ENCODE measurements at places on chromosomes 13 and 19.

GRCh38 chr19:45599286-45599685, 2.7 kb downstream of the GPR4 start:
- no peak for DNase-seq

DNA sequence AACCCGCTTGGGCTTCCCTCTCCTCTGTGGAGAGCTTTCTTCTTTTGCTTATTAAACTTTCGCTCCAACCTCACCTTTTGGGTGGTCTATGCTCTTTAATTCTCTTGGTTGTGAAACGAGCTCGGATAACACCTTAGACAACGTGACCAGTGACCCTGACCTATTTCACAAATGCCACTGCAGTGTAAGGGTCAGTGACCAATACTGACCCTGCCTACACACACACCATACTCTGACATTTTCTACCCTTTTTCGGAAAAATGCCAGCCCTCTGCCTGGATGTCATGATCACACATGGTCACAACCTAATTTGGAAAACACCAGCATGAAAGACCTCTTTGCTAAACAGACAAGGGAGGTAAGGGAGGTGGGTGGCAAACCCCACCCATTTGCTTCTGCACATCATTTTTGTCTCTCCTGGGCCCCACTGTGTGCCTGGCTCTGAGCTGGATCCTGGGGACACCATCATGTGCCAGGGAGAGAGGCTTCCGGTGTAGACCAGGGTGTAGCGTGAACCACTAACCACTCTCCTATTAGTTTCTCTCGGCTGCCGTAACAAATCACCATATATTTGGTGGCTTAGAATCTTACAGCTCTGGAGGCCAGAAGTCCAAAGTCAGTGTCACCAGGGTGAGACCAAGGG, 9.9 kb downstream of the ETFB start:
- DNase-seq: no peak

DNA sequence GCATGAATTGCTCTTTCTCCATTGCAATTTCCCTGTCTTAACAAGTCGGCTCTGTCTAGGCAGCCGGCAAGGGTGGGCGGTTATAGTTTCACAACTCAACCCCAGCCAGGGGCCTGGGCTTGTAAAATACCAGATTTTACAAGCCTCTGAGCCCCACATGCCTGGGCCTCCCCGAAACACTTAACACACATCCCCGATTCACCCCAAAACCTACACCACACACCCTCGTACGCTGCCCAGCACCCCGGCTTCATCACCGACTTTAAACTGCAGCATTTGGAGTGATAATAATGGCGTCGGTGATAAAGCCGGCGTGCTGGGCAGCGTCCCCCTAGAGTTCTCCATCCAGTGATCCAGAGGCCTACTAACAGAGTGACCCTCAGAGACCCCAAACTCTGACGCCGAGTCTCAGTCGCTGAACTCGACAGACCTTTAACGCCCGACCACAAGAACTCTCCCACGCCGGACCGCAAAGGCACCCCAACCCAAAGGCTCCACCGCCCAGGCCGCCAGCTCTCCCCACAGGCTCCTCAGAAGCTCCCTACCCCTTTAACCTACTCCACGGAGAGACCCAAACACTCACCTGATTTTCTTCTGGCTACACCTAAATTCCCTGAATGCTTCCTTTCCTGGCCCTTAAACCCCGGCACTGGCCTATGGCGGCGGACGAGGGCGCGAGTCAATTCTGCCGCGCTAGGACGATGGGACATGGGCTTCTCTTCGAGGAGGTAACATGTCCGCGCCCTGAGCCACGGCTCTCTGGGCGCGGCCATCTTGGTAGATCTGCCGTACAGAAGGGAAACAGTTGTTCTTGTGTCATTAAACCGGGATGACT, at the start of gene ZNF649:
TSS of gene ZNF649 (minus strand) at position 687 of the 835 bp plus-strand sequence. CDS start 4,910 bp downstream, outside the sequence.
- DNase-seq: peak; percentile 56

- DNase-seq: no peak
These were observed 67.2 kb upstream of the UBL3 start for GRCh38 chr13:29917650-29918049.

GRCh38 chr19:33406521-33407139, 33.1 kb downstream of the CEBPG start:
- DNase-seq: peak; percentile 92
